Activated CD4-positive, alpha-beta memory T cell treated with anti-CD3 and anti-CD28 coated beads, Interleukin-2, amount 10 ng/mL, durations not matched to agents 7 days and 5 days (primary cell): ENCODE measurements at places on chromosomes 6 and 20. TPM values are rescaled to one million over a fixed set of nuclear protein-coding genes. Genes with fewer than 3 reads are reported as not detected.
A peak's percentile ranks its signal among the peaks of the same experiment; 100 is the strongest.

GRCh38 chr20:36101192-36101591 lies 53.3 kb upstream of the EPB41L1 start:
- DNase-seq, result no peak

OVOL2 gene
- not detected for total RNA-seq

- peak; percentile 70 for DNase-seq
These were observed 40.0 kb upstream of the CLDN20 start for GRCh38 chr6:155223646-155224451.

KCNK16 gene
- not detected for total RNA-seq

DNA sequence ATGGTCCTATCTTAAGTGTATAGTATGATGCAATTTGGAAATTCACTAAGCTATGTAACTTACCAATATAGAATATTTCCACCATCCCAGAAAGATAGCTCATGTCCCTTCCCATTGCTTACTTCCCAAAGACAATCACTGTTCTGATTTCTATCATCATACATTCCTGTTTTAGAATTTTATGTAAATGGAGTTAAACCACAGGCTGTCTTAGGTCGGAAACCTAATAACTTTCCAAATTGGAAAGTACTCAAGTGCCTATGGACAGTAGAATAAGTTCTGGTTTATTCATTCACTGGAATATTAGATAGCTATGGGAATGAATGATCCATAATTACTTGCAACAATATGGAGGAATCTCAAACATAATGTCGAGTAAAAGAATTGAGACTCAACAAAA lies 20.1 kb downstream of the ENPP3 start:
- no peak for DNase-seq

DNA sequence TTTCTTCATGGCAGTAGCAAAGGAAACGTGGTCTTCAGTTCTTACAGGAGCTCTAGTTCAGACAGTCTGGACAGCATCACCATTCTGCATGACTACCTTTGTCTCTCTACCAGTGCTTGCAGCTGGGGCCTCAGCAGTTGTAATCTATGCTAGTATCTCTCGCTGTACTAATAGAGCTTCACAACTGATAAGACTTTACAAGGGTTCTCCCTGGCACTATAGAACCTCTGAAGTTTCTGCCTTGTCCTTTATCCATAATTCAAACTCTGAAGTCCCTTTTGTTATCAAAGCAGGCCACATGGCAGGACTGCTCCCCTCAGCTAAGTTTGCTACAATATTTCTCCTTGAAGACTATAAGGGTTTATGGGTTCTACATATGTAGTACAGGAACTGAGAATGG lies 842.1 kb upstream of the ADGRB3 start:
- no peak for DNase-seq

- no peak for DNase-seq
These were observed 223.7 kb upstream of the SYNCRIP start for GRCh38 chr6:85866370-85866730.
